Caco-2 (cell line): ENCODE measurements at places on chromosomes 6 and 20. TPM values are rescaled to one million over a fixed set of nuclear protein-coding genes. Genes with fewer than 3 reads are reported as not detected.
A peak's percentile ranks its signal among the peaks of the same experiment; 100 is the strongest.

DNA sequence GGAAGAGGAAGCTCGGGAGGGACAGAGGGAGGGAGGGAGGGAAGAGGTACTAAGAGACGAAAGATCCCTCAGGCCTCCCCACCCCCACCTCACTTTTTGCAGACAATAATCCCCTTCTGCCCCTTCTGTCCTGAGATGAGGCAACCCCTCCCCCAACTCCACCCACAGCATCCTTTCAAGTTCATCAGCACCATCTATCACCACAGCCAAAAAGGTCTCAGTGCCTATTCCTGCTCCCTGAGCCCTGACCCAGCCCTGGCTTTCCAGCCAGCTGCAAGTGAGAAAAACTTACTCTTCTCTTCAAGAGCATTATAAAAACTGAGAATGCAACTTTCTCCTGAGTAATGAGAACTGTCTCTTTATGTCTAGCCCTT lies 133.2 kb upstream of the LRFN2 start:
- H3K4me1 ChIP-seq = peaks cover 32% of the 10 kb centered on the region
- no peak overlapping the region for H3K4me3 ChIP-seq
- H3K36me3 ChIP-seq = no peaks in the 10 kb centered on the region
- DNase-seq = no peak

DNA sequence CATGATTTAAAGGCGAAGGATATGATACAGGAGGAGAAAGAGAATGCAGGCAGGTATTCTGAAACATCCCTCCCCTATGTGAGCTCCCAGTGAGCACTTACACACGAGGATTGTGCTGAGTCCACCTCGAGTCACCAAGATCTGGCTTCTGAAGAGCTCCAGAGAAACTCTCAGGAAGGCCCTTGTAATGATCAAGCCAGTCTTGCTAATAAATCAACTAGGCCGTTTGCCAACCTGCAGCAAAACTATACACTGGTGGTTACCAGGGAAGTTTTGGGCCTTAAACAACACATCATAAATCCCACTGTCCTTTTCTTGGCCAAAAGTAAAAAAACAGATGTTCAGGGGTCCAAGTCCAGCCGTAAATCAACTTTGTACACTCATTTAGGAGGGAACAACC lies 79.2 kb downstream of the STXBP5 start:
- H3K4me1 ChIP-seq = peaks cover 6% of the 10 kb centered on the region
- peak; percentile 4 for DNase-seq
- H3K27ac ChIP-seq = no peak overlapping the region
- no peak overlapping the region for H3K4me3 ChIP-seq

DNA sequence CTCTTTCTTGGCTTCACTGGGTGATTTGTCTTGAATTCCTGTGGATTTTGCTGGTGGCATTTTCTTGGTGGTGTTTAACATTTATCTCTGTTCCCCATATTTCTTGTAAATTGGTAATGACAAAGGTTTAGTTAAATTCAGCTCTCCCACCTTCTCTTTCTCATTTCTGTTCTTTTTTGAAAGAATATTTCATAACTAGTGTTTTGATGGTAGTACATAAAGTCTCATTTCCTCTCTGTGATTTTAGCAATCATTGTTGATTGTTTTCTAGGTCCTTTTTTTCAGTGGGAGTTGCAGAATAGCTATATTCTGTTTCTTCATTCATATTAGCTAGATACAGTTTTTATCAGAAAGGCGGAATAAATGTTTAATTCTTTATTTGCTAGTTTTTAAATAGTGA lies 73.1 kb downstream of the QKI start:
- no peak overlapping the region for H3K4me3 ChIP-seq
- no peak overlapping the region for H3K27ac ChIP-seq
- H3K4me1 ChIP-seq = no peaks in the 10 kb centered on the region
- H3K36me3 ChIP-seq = no peaks in the 10 kb centered on the region

- peak overlapping the region; percentile 66 for H3K27ac ChIP-seq
- H3K36me3 ChIP-seq = no peaks in the 10 kb centered on the region
- no peaks in the 10 kb centered on the region for H3K27me3 ChIP-seq
- H3K4me1 ChIP-seq = peaks cover 47% of the 10 kb centered on the region
- no peak for DNase-seq
Observed at GRCh38 chr6:113997116-113997515, 26.2 kb upstream of the HDAC2 start.

DNA sequence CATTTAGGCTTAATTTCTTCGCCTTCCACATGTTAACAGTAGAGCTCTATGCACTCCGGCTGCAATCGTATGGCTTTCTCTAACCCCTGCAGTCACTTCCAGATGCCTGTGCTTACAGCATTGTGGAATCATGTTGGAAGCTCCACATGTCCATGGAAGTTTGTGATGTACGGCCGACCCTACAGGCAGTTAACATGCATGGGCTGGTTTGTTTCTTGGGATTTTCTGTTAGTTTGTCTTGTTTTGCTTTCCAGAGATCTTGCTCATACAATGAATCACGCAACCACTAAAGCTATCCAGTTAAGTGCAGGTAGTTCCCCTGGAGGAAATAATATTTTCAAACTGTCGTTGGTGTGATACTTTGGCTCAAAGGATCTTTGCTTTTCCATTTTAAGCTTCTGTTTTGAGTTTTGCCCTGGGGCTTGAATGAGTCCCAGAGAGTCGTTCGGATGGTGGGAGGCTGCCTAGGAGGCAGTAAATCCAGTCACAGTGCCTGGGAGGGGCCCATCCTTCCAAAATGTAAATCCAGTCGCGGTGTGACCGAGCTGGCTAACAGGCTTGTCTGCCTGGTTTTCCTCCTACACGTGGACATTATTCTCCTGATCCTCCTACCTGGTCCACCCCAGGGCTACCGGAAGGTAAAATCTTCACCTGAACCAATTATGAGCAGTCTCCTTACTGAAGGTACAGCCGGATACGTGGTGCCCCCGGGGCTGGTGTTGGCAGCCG lies 225.9 kb downstream of the SMOC2 start:
- peaks cover 4% of the 10 kb centered on the region; the same call in 1 of the 2 replicates for H3K4me1 ChIP-seq
- no peaks in the 10 kb centered on the region for H3K27me3 ChIP-seq
- DNase-seq = no peak
- no peaks in the 10 kb centered on the region for H3K36me3 ChIP-seq
- H3K4me3 ChIP-seq = no peak overlapping the region
- no peak overlapping the region for H3K27ac ChIP-seq

DNA sequence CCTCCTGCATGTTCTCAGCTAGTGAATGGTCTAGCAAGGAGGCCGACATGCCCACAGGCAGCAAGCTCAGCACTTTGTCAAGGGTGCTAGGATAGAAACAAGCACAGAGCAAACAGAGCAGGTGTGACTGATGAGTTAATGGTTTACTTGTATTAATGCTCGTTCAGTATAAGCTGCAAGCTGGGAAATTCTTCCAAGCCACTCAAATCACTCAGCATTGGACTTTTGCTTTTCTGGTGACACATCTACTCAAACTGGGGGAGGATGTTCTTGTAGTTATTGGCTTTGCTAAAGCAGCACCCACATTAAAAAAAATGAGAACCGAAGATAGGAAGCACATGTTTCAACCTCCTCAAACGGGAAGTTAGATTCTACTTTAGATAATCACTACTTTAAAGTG lies 43.1 kb upstream of the NEDD9 start:
- no peaks in the 10 kb centered on the region for H3K36me3 ChIP-seq
- H3K27ac ChIP-seq = peak overlapping the region; percentile 74
- H3K4me3 ChIP-seq = no peak overlapping the region
- peak; percentile 66 for DNase-seq
- peaks cover 41% of the 10 kb centered on the region for H3K4me1 ChIP-seq

DNA sequence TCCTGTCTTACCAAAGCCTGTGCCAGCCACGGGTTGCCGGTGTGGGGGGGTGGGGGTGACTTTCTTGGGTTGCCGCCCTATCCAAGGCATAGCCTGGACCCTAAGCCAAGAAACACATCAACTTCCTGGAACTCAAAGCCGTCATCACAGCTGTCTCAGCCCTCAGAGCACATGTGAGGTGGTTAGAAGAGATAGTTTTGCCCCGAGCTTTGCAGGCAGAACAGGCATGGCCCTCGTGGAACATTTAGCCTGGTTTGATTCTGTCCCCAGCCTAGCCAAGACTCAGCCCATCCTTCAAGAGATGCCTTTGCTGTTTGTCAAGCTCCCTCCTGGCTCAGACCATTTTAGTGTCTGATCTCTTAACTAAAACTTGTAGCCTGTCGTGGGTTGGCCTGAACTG lies 64.9 kb downstream of the RREB1 start:
- no peak overlapping the region for H3K4me3 ChIP-seq
- H3K4me1 ChIP-seq = peaks cover 17% of the 10 kb centered on the region
- no peak for DNase-seq
- no peaks in the 10 kb centered on the region for H3K27me3 ChIP-seq

BCL2L1 gene
- 444 and 469 TPM in 2 replicates for total RNA-seq

DNA sequence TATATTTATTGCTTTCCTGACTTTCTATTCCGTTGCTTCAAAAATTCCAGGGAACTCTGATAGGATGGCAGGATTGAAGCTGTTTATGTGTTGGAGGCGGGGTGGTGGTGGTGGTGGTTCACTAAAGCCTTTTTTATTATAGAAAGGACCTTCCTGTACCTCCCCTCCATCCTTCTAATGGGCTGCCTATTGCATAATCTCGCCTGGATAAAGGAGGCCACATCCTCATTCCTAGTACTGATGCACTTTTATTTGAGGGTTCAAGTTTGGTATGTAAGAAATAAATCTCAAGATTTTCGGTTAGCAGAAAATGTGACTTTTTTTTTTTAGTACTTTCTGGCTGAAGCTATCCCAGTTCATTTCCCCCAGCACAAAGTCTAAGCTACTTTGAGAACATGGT lies 18.7 kb upstream of the CTAGE9 start:
- H3K4me3 ChIP-seq = no peak overlapping the region
- H3K27me3 ChIP-seq = no peaks in the 10 kb centered on the region
- no peaks in the 10 kb centered on the region for H3K36me3 ChIP-seq

DNA sequence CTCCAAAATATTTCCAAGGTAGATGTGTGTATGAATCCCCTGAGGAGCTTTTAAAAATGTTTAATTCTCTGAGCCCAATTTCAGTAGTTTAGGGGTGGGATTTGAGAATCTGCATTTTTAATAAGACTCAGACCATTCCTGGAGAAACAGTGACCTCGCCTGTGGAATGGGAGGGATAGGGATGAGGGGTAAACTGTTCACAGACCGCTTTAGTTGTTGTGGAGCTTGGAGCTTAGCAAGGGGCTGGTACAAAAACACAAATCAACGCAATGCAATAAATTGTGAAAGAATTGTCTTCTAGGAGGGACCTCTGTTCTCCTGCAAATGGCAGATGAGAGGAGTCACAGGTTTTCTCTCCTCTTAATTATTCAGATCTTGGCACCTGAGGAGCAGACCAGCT lies 239.3 kb upstream of the SULF2 start:
- no peaks in the 10 kb centered on the region for H3K4me1 ChIP-seq
- H3K27ac ChIP-seq = no peak overlapping the region
- H3K4me3 ChIP-seq = no peak overlapping the region
- DNase-seq = no peak
- no peaks in the 10 kb centered on the region for H3K36me3 ChIP-seq
